ENCODE measurements at places on chromosomes 2 and 18.

DNA sequence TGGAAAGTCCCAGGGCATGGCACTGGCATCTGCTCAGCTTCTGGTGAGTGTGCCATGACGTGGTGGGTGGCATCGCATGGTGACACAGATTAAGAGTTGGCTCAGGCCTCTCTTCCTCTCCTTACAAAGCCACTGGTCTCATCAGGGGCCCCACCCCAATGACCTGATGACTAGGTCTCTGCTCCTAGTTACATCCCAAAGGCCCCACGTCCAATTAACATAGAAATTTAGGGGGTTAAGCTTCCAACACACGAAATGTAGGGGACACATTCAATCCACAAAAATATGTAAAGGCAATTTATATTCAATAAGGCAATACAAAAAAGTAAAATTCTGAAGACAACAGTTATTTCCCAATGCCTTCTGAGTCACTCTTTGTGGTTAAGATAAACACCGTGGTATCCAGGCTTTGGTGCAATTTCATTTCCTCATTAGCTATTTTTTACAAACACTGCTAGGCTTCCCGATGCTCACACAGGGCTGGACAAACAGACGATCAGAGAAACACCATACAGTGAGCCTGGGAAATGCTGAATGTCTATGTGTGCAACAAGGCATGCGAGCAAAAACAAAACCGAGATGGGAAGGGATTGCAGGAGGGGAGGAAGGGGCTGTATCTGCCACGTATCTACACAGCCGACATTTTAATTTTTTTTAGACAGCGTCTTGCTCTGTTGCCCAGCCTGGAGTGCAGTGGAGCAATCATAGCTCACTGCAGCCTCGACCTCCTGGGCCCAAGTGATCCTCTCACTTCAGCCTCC lies 67.2 kb downstream of the MBP start:
- DNase-seq: no peak

GRCh38 chr2:151287513-151288250 lies 1.8 kb downstream of the NMI start:
- no peak for DNase-seq

DNA sequence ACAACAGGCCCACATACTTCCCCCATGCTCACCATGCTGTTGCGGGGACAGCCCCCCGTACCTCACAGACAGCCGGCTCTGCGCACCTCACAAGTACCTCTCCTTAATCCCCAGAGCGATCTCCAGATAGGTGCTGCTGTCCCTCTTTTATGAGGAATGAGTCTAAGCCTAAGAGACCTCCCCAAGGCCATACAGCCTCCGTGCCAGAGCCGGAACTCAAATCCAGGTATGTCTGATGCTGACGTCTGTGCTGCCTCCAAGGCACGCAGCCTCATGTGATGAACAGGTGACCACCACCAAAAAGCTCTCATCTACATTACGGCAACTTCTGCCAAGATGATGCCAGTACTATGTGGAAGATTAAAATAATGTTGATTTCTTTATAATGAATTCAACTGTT lies 85.2 kb downstream of the EIPR1 start:
- DNase-seq: no peak

DNA sequence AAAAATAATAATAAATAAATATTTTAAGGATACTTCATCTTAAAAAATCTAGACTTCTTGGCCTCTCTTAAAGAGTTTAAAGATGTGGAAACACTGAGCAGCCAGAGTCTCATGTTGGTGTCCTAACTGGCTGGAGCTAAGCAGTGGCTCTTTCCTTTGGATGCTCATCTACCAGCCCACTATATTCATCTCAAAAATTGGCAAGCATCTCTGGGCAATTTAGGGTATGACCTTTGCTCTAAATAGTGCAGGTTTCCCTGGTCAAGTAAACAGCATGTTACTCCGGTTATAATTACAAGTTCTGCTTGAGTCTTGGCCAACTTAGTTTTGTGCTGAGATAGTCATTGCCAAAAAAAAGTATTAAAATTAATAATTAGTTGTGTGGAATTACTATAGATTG lies 117.8 kb downstream of the TTC27 start:
- DNase-seq: no peak

DNA sequence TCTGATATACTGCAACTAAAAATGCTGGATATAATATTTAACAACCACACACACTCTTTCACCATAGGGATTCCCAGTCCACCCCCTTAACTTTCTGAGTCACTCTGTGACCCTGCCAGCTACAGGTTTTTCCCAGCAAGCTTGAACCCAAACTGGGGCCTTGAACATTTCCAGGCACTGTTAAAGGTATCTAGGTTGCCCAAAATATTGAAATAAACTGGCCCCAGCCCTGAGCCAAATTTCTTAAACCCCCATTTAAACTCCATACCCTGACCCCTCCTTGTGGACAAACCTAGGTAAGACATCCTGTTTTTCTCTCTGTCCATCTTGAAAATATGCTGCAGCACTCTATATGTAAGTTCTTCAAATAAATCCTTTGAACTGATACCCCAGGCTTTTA lies 19.7 kb upstream of the DCTN1 start:
- DNase-seq: no peak

- DNase-seq: no peak
Observed at GRCh38 chr18:46536215-46536874, 120.7 kb downstream of the LOXHD1 start.

GRCh38 chr2:7997279-7997678 lies 684.6 kb upstream of the ID2 start:
- no peak for DNase-seq

DNA sequence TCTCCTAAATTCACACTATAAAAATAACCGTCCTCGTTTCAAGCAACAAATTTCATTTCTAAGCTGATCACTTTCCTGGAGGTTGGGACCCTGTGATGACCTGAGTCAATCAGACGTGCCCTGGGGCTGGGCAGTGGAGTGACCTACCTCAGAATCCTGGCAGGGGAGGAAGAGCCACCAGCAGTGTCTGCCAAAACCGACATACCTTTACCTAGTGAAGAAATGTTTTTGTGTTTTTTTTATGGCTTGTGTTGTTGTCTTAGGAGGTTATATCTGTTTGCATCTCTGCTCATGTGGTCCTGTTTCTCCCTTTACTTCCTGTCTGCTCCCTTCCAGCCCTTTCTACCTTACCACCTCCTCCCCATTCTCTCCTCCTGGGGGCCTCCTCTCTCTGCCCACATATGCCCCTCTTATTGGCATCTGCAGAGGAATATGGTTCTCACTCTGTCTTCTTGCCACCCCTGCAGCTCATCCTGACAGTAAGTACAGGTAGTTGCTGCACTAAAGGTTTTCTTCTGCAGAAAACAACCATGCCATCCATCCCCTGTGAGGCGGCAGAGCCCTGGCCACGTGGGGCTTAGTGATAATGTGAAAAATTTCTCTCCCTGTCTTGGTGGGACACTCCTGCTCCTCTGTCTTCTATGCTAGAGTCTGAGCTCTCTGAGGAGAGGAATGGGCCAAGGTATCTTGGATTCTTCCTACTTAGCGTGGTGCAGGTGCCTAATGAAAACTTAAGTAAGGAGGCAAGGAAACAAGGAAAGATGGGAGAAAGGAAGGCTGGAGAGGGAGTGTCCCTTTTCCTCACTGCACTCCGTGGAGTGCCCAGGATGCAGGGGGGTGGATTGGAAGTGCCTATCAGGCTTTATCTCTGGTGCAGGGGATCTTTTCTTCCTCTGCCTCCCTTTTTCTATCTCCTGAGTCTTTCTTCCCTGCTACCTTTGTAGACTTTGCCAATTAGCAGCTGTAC lies 15.4 kb downstream of the ACOXL start:
- no peak for DNase-seq

- DNase-seq: no peak
Observed at GRCh38 chr2:119645173-119645855, 33.7 kb upstream of the TMEM177 start.

DNA sequence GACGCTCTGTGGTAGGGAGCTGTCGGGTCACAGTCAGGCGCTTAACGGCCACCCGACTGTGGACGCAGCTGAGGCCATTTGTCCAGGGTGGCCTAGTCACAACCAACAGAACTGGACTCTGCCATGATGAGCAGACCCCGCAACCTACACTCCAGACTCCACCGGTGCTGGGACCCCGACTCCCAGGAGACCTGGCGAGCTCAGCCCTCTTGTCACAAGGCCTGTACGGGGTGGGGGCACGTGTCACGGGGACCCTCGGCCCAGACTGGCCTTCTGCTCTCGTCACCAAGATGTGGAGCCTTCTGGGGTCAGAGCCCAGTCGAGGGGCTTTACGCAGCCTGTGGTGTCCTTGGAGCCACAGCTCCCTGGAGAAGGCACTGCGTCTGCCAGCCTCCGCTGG lies 22.5 kb downstream of the NFATC1 start:
- DNase-seq: no peak

DNA sequence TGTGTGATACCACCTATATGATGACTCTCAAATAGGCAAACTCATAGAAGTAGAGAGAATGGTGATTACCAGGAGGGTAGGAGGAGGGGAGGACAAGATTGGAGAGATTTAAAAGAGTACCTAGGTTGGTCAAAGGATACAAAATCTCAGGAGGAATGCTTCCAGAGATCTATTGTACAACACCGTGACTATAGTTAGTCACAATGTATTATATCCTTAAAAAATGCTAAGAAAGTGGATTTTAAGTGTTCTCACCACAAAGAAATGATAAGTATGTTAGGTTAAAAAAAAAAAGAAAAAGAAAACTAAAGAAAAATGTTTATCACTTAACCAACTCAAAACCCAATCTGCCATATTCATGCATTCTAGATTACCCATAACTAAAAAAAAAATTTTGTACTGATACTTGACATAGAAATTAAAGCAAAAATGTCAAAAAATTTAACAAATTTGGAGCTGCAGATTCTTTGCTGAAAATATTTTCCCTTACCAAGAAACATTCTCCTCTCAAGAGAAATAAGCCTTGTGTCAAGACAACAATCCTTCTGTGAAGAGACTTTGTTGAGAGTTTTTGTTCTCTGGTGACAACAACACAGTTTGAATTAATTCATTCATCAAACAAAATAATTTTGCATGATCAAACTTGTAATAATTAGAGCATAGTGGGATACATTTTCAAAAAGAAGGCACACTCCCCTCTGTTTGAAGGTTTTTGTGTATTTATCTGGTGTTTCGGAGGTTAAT lies 213.1 kb downstream of the DNER start:
- DNase-seq: no peak

DNA sequence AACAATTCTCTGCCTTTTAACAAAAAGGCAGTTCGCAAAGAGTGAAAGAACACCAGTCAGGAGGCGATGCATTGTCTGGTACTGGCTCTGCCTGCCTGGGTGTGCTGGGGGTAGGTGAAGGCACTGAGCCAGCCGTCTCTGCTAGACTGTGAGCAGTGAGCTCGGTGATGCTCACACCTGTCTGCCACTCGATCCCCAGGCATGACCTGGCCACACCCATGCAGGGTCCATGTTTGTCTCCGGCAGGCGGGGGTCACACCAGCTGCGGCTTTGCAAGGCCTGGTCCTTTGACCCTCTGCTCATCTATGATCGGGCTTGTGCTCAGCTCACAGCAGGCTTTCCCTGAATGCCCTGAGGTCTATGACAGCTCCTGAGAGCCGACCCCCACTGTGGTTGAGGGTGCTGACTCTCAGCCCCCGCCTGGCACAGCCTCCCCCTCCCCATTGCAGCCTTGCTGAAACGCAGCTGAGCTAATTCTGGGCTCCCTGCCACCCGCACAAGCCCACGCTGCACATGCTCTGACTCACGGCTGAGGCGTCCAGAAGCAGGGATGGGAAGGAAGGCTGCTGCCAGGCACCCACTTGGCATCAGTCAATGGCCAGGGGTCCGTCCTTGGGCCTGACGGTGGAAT lies 23.7 kb downstream of the CRACDL start:
- DNase-seq: no peak

DNA sequence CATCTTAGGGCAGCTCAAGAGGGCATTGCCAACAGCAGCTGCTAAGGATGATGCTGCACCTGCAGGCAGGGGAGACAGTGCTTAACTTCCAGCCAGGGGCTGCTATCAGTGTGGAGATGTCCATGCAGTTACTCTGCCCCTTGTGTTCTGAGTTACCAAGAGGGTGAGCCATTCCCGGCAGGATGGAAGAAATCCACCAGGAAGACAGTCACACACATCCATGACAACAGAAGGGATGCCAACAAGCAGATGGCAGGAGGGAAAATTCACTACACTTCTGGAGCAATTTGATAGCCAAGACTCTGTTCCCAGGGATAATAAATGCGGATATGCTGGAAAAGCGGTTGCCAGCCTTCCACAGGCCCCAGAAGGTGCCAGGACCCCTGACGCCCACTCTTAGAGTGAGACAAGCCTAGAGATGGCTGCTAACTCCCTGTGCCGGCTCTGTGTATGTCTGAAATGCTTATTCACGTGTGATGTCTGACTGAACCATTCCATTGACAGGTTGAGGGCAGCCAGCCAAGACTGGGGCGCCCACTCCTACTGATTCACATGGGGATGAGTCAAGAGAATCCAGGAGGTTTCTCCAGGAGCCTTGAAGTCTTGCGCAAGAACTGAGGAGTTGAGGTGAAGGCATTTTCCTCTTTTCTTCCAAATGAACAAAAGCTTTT lies 24.5 kb downstream of the LOXHD1 start:
- no peak for DNase-seq

All from H7 (cell line).